ENCODE measurements at places on chromosomes 11 and 22.

- no peak for DNase-seq
Observed at GRCh38 chr11:133107763-133108162, 424.5 kb downstream of the OPCML start.

GRCh38 chr11:95252586-95252985, 21.6 kb upstream of the SESN3 start:
- DNase-seq = no peak

DNA sequence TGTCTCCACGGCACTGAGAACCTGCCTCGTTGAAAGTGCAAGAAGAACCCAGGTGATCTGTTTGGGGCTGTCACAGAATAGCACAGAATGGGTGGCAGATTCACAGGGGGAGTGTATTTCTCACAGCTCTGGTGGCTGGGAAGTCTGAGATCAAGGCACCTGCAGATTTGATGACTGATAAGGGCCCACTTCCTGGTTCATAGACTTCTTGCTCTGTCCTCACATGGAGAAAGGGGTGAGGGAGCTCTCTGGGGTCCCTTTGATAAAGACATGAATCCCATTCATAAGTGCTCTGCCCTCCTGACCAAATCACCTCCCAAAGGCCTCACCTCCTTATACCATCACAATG, 198.5 kb upstream of the SORL1-AS1 start:
- no peak for DNase-seq

DNA sequence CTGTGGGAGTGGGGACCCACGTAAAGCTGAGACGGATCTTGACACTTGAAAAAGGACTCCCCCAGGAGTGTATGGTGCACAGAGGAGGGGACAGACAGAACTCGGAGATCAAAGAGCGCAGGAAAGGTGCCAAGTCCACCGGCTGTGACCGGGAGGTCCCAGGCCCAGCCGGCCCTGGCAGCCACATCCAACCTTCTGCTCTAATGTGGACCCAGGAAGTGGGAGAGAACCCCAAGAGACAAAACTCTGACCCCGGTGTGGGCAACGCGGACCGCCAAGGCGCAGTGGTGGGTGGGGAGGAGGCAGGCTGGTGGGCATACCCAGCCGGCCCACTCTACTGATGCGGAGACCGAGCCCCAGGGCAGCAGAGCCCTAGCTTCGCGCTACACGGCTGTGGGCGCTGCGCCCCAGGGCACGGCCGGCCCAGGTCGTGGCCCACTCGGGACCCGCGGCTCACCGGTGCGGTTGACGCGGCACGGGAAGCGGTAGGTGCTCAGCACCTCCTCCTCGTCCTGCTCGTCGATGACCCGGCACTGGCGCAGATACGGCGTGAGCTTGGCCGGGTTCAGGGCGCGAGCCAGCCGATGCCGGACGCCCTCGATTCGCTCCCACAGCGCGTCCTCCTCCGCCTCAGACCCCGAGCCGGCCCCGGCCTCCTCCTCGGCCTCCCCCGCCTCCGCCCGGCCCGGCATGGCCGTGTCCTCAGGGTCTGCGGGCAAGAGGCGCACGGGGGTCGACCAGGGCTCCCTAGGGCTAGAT, 527 bp downstream of the CARD10 start:
- no peak for DNase-seq

DNA sequence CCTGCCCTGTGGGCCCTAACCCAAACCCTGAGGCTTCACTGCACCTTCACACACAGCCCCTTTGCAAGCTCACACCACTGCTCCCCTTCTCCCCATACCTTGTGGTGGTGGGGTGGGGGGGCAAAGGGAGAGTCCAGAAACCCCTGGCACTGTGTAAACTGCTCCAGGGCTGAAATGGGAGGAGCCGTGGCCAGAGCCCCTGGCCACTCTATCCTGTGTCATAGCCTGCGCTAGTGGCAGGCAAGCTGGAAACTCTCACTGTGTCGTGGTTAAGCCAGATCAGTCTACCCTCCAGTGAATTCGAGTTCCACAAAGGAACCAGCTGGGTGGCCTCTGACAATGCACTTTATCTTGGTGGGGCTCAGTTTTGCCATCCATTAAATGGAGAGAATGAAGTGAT, 8.4 kb upstream of the SYT13 start:
- DNase-seq = no peak

DNA sequence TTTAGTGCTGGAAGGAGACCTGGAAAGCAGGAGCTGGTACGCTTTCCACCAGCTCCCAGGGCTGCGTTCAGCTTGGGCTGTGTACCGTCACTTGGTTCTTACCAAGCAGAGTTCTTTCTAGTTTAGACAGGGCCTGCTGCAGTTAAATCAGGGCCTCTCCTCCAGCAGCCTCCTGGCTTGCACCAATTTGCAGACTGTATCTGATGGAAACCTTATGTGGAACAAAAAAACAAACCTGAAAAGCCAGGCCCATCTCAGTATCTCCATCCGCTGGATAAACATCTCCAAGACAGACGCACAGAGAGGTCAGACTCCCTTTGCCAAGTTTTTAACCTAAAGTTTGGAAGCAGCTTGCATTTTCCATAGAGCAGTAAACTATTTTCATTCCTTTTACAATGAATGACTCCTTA, 288.6 kb upstream of the SORL1-AS1 start:
- no peak for DNase-seq

DNA sequence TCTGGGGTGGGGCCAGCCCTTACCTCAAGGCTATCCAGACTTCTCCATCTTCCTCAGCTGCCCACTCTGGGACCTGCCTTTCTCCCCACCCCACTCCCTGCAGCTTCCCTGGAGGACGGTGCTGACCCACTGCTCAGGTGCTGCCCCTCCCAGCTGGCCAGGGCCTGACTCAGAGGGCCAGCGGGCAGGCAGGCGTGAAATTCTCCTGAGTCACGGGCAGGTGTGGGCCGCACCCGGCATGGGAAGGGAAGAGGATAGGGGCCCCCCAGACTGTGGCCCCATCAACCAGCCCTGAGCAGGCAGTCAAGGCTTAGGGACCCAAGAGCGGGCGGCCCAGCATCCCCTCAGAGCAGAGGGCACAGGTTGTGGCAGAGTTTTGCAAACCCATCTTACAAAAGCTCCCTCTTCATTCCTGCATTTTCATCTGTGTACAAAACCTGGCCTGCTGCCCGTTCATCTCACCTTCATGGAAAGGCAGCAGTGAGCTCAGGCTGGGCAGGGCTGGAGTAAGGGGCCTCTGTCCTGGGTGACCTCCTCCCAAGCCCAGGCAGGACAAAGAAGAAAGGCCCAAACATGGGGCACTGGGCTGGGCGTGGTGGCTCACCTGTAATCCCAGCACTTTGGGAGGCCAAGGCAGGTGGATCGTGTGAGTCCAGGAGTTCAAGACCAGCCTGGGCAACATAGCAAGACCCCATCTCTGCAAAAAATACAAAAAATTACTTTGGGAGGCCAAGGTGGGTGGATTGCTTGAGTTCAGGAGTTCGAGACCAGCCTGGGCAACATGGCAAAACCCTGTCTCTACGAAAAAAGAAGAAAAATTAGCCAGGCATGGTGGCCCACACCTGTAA, 6.1 kb downstream of the RHOD start:
- no peak for DNase-seq

DNA sequence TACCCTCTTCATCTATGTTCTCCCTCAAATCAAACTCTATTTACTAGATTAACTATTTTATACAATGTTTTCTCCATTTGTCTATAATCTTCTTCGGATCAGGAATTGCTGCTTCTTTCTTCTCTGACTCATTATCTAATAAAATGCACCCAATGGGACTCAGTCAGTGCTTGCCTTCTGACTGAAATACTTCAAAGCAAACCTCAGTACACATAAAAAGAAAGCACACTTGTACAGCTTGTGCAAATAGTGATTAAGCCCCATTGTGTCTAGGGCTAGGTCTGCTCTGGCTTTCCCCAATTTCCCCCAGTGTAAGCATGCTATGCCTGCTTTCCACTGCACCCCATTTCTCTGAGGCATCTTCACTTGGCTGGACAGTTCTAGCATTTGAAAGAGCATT, 118.6 kb upstream of the C11orf87 start:
- DNase-seq = no peak

- DNase-seq = no peak
Observed at GRCh38 chr22:47846206-47846605, 1083.8 kb downstream of the TBC1D22A start.

- DNase-seq = no peak
Observed at GRCh38 chr11:69834811-69835800, 15.9 kb upstream of the FGF3 start.

DNA sequence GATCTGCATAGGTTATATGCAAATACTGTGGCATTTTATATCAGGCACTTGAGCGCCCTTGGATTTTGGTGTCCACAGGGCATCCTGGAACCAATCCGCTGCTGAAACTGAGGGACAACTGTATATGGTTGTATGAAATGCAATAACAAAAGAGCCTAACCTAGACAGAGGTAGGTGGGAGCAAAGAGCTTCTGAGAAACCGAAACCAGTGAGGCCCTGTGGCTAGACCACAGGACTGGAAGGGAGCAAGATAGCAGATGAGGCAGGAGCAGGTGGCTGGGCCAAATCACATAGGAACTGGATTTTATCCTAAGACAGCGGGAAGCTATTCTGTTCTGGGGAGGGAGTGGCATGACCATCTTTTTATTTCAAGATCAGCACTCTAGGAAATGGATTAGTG, 30.1 kb downstream of the RCN1 start:
- DNase-seq = no peak

GRCh38 chr11:1199241-1199750, 23.6 kb upstream of the MUC5B start:
- DNase-seq = no peak

DNA sequence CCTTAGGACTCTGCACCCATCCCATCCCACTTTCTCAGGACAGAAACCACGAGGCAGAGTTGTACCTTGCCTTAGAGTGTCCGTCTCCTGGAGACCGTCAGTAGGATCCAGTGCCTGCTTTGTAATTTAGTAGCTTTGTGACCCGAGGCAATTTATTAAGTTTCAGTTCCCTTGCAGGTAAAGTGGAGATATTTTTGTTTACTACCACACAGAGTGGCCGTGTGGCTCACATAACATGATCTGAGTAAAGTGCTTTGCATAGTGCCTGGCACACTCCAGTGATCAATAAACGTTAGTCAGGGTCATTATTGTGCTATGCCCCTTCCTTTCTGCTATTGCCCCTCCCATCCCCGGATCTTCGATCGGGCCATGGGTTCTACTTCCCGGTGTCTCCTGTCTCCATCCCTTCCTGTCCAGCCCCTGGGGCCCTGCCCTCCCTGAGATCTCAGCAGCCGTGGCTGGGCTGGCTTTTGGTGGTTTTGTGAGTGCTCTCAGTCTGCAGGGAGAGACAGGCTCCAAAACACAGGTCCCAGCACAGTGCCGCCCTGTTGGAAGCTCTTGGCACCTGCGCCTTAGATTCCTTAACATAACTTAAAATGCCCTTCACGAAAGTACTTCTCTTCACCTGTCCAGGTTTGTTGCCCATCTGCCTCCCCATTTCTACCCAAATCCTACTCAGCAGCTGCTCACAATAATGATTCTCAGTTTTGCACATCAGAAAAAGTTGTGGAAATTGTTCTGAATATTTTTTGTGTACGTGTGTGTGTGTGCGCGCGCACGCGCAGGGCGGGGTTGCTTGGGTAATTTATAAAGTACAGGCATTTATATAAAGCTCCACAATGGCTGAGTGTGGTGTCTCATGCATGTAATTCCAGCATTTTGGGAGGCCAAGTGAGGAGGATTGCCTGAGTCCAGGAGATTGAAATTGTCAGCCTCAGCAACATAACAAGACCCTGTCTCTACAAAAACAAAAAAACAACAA, 753.7 kb downstream of the NTM start:
- DNase-seq = no peak
